Lower leg skin (tissue), 4 donors: ENCODE measurements at places on chromosomes 3 and 15. TPM values are rescaled to one million over a fixed set of nuclear protein-coding genes. Genes with fewer than 3 reads are reported as not detected.

The UQCRC1 gene
- total RNA-seq = 240 TPM

The SCAANT1 gene
- not detected for total RNA-seq

The UCN2 gene
- total RNA-seq = 9.8 TPM

The CCDC13 gene
- total RNA-seq = not detected

The SLC28A2 gene
- not detected for total RNA-seq

The IFT57 gene
- total RNA-seq = 31.2 TPM

The EXOG gene
- 2.4 TPM for total RNA-seq

The ALAS1 gene
- total RNA-seq = 17.5 TPM
